Stimulated activated naive B cell treated with anti-CD40 and anti-IgM and Interleukin-4, amounts not matched to agents 10 μg/mL and 1 μg/mL and 100 μg/mL, for 72 hours (primary cell): ENCODE measurements at places on chromosomes 2 and 18.

DNA sequence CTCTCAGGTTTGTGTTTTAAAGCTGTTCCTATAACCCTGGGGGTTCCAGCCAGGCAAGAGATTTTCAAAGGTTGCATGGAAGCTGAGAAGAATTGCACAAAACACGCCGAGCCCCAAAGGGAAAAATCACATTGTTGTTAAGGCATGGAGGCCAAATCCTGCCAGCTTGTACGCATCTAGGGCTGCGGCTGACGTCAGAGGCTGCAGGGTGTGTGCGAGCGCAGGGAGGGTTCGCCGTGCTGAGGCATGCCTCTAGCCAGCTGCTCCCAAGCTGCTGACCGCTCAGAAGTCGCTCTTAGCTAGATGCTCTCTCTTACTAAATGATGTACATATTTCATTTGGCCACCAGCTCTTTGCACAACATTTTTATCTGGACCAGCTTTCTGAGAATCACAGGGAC lies 191.8 kb downstream of the LPIN1 start:
- H3K36me3 ChIP-seq, result peaks cover 6% of the 10 kb centered on the region
- peaks cover 27% of the 10 kb centered on the region for H3K4me1 ChIP-seq
- no peak for DNase-seq
- H3K4me3 ChIP-seq, result no peak overlapping the region
- no peak overlapping the region for H3K27ac ChIP-seq

DNA sequence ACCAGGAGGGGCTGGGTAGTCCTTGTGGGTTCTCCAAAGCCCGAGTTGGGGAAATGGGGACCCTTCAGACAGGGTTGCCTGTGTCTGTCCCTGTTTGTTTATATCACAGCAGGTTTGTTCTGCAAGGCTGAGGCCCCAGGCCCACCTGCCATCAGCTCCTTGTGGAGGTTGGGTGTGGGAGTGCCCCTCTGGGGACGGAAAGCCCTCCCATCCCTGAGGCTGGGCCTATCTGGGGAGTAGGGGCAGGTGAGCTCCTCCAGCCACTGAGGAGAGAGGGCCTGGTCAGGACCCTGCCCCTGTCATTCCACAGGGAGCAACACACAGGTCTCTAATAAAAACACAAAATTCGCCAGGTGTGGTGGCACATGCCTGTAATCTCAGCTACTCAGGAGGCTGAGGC lies 23.3 kb upstream of the EFHD1 start:
- H3K27ac ChIP-seq, result no peak overlapping the region
- no peaks in the 10 kb centered on the region for H3K4me1 ChIP-seq
- H3K4me3 ChIP-seq, result no peak overlapping the region
- DNase-seq, result no peak
- H3K36me3 ChIP-seq, result no peaks in the 10 kb centered on the region

DNA sequence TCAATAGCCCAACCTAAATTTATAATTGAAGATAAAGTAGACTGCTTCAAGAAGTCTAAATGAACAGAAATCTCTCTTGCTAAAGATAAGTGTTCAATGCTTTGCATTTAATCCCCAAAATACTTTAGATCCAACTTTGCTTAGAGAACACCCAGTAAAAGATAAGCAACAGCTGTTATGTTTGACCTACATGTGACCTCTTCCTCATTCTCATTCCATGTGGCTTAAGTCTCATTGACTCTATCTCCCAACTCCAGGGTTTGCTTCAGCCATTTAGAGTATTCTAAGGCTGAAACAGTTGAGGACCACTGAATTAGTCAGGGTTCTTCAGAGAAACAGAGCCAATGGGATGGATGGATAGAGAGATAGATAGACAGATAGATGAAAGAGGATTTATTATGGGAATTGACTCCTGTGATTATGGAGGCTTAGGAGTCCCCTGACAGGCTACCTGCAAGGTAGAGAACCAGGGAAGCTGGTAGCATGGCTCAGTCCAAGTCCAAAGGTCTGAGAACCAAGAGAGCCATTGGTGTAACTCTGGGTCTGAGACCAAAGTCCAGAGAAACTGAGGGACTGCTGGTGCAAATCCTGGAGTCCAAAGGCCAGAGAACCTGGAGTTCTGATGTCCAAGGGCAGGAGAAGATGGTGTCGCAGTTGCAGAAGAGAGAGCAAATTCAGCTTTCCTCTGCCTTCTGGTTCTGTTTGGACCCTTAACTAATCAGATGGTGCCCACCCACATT lies 32.1 kb downstream of the CRYGD start:
- no peak overlapping the region for H3K27ac ChIP-seq
- H3K4me1 ChIP-seq, result no peaks in the 10 kb centered on the region

GRCh38 chr2:63562751-63563150 lies 25.5 kb downstream of the WDPCP start:
- DNase-seq, result no peak
- no peak overlapping the region for H3K4me3 ChIP-seq
- no peak overlapping the region for H3K27ac ChIP-seq
- no peaks in the 10 kb centered on the region for H3K27me3 ChIP-seq

DNA sequence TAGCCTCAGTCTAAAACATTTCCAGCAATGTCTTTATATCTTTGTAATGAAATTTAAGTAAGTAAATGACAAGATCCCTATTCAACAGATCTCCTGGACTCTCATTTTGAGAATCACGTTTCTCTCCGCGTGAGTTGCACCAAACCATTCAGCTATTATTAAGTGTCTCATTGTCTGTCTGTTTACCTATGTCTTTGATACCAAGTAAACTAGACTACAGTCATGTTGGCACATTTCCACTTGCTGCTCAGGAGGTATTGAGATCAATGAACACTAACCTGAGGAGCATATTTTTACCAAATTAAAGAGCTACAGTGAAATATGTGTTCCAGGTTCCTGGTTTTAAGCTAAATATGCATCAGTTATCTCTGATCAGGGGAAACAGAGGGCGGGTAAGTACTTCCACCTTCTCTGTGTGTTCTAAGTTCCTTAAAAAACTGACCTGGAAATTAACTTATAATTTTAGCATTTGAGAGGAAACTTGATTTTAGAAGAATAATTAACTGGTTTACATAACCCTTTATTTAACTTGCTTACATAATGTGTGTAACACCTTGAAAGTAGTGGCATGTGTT lies 125.8 kb downstream of the OSBPL6 start:
- H3K36me3 ChIP-seq, result no peaks in the 10 kb centered on the region
- DNase-seq, result no peak
- H3K4me3 ChIP-seq, result no peak overlapping the region
- H3K27ac ChIP-seq, result no peak overlapping the region
- peaks cover 10% of the 10 kb centered on the region for H3K27me3 ChIP-seq

DNA sequence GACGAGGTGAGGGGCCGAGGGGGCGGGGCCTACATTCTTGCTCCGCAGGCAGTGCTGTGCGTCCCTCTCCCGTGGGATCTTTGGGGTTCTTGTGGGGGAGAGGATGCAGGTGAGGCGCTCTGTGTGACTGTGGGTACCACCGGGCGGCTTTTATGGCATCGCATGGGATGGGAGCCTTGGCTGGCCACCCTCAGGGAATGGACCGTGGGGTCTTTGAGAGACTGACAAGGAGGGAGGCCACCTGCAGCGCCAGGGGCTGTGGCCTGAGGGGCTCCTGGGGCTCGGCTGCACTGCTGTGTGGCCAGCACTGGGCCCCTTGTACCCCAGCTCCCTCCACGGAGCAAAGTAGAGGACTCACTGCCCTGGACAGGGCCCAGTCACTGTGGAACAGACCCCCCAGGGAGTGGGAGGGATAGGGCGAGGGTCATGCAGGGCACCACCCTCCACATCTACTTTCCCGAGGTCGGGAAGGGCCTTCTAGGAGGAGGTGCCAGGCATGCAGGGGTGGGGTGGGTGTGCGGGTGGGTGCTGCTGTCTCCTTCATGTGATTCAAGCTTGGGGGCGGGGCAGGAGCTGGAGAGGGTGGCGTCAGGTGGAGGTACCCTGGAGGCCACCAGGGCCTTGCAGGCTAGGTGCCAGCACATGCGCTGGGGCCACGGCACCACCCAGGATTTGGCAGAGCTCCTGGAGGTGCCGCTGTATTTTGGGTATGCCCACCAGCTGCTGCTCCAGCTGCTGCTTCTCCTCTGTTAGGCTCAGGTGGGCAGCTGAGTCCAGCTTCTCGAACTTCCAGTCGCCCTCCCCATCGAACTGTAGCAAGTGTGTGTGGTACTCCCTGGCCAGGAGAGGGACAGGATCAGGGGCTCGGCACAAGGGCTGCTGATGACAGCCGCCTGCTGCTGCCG lies 1072.4 kb downstream of the RPIA start:
- no peak overlapping the region for H3K27ac ChIP-seq
- no peak overlapping the region for H3K4me3 ChIP-seq
- H3K4me1 ChIP-seq, result peaks cover 4% of the 10 kb centered on the region
- no peak for DNase-seq

GRCh38 chr2:157901325-157901724 lies 25.2 kb upstream of the ACVR1 start:
- no peak overlapping the region for H3K27ac ChIP-seq
- no peak overlapping the region for H3K4me3 ChIP-seq
- H3K4me1 ChIP-seq, result peaks cover 27% of the 10 kb centered on the region

GRCh38 chr2:229800997-229801754 lies 86.8 kb upstream of the DNER start:
- H3K36me3 ChIP-seq, result peaks cover 48% of the 10 kb centered on the region
- H3K27me3 ChIP-seq, result no peaks in the 10 kb centered on the region
- peak; percentile 22 for DNase-seq
- no peaks in the 10 kb centered on the region for H3K4me1 ChIP-seq
- H3K4me3 ChIP-seq, result no peak overlapping the region
- peak overlapping the region; percentile 14 for H3K27ac ChIP-seq
